ENCODE measurements at places on chromosomes 11 and 22.

- no peak for DNase-seq
These were observed 685.0 kb downstream of the ETS1 start for GRCh38 chr11:127902382-127902781.

DNA sequence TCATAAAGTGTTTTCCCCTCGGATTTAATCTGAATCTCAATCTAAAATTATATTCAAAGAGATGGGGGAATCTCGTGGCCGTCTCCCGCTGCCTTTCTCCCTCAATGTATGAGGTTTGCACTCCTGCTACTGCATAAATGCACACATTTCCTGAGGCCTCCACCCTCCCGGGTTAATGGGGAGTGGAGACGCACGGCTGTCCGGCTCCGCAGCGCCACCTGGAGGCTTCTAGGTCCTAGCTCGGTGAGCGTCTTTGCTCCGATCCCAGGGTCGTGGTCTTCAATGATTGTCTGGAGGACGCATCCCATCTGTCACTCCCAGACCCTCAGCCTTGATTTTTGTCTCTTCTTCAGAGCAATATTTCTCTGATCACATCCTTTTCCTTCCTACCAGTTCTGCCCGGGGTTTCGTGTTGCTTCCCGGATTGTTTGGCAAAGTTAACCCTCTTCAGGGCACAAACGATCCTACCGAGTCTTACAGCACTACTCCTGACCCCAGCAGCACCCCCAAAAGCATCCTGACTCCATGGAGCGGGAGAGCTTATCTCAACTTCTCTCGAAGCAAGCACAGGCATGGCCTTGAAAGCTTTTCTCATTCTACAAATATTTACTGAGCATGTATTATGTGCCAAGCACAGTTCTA, at the start of gene LMO1:
TSS of gene LMO1 (minus strand) at position 110 of the 642 bp plus-strand sequence. CDS start 516 bp downstream, outside the sequence.
- peak; percentile 38 for DNase-seq

GRCh38 chr11:69516526-69516925, 35.1 kb downstream of the LINC01488 start:
- no peak for DNase-seq

DNA sequence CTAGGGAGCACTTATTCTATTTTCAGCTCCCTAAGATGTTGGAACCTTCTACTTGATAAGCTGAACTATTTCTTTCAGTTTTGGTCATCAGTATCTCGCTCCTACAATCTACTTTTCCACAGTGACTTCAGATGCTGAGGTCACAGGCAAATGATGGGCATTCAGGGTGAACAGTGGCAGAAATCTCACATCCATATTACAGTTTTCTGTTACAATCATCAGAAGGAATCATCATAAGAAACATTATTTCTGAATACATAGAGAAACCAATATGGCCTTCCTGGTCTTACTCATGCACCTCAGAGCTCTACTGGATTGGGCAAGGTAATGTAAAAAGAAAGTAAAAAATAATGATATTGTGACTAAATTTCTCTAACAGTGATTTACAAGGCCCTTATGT, 39.4 kb upstream of the DDI1 start:
- no peak for DNase-seq

DNA sequence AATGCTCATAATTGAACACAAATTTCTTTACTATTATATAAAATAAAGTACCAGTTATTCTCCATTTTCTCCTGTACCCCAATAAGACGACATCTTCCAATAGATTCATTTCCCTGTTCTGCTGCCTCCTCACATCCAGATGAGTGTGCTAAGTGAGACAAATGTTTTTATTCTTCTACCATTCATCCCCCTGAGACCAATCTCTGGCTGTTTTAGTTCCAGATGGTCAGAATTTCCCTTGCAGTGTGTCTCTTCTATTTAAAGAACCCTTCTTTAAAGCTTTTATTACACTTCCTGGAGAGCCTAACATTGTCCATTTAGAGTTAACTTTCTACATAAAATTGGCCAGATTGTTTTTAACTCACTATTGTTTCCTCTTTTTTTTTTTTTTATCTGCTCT, 41.2 kb upstream of the GLYATL1 start:
- no peak for DNase-seq

DNA sequence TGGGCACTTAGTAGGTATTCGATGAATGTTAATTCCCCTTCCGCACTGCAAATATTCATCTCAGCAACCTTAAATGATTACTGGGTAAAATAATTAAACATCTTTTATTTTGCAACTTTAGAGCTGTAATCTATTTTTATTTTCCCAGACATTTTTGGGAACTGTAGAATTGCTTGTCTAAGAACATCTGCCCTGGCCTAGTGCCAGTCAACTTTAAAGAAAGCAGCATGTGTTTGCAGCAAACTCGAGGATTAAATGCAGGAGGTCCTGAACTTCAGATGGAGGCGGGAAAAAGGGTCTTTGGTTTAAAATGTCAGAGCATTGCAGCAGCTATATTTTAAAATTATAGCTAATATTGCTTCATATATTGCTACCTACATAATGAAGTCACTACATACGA, 190.0 kb downstream of the PGR start:
- no peak for DNase-seq

DNA sequence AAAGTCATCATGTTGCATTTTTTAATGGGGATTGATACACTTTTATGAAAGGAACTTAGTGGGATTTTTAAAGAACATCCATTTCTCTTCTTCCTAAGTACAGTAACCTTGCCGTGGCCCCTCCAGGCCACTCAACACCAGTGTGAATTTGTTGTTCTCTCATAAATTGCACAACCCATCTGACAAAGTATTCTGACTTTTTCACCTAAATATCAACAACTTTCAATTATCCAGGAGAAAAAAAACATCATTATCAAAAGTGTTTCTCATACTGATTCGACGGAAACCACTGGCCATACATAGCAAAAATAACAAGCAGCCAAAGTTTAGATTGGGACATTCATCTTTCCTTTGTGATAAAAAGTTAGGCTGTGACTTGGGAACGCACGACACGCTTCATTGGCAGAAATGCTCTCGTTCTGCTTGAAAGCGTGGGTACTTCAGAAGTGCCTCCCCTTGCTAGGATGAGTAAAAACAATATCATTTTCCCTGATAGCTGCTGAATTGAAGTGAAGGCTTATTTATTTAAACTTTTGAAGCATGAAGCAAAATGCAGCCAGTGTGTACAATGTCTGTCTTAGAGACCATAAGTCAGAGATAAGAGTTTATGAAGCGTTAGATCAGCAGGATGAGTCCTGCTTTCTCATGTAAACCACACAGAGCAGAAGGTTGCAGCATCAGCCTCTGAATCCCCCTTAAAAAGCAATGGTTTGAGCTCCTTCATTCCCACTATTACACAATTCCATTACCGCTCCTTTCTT, 20.6 kb upstream of the EIF3M start:
- DNase-seq: no peak

GRCh38 chr22:18000441-18001039, 23.8 kb downstream of the MICAL3 start:
- no peak for DNase-seq

DNA sequence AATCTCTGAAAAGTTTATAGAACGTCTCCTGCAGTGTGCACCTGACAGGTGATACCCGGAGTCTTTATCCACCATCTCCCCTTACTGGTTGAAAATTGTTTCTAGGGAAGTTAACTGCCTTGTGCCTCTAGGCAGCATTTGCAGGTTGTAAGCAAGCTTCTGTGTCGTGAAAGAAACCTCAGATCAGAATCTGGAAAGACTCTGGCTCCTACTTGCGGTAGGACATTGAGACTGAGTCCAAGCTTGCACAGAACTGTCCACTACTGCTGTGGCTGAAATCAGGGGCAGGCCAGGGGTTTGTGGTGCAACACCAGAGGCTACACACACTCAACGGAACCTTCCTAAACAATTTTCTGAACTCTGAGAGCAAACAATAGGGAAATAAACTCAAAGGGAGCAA, 34.8 kb upstream of the MYOD1 start:
- no peak for DNase-seq

DNA sequence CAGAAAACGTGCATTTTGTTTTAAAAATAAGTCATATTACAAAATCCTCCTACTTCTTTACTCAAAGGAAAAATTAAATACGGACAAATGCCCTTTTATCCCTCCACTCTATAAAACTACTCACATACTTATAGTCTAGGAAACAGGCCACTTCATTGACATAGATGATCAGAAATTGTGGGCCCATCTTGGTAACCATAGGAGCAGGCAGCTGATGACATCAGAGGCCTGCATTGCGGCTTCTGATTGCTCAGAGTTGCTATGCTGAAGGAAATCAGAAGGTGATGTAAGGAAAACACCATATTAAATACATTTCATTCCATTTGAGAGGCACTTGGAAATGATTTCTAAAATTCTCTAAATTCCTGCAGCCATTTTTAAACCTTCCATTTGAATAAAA, 27.0 kb downstream of the FAM76B start:
- no peak for DNase-seq

- DNase-seq: no peak
These were observed 9.0 kb upstream of the COMT start for GRCh38 chr22:19932367-19933206.

DNA sequence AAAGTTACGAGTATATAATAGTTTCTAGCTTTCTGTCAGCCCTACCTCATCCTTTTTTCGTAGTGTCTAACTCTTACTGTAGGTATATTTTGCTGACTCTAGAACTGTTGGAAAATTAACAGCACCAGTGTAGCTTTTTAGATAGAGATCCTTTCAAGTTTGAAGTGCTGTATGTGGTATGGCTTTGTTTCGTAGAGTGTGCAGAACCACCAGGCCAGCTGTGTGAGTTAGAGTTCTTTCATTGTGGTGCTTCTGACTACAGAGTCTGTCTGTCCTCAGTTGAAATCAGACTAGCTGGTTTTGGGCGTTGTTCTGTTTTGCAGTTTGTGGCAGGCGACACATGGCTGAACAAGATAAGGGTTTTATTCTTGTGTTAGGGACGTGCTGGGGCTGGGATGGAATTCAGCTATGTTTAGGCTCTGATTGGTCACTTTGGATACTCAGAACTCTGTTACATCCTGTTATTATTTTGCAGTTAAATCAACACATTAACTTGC, 3.2 kb downstream of the ARHGEF12 start:
- peak; percentile 30 for DNase-seq

- no peak for DNase-seq
These were observed 15.6 kb upstream of the SYT13 start for GRCh38 chr11:45301537-45302246.

DNA sequence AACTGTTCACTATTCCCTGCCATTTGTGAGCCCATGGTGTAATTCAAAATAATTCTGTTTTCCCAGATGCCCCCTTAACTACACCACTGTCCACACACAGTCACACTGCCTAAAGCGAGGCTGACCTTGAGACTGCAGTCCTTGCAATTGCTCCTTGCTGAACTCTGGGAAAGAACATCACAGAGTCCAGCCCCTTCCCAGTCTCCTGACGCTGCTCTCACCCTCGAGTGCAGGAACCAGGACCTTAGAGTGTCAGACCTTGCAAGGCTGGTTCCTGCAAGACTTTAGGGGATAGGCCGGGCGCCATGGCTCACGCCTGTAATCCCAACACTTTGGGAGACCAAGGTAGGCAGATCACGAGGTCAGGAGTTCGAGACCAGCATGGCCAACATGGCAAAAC, 33.6 kb downstream of the AHNAK start:
- DNase-seq: no peak

- DNase-seq: peak; percentile 37
These were observed 58.0 kb downstream of the RCN1 start for GRCh38 chr11:32148895-32149294.

GRCh38 chr11:14362611-14363010, 3.6 kb upstream of the RRAS2 start:
- DNase-seq: no peak

- no peak for DNase-seq
These were observed 90.4 kb downstream of the SERGEF start for GRCh38 chr11:17922416-17922788.

GRCh38 chr11:117820516-117820915, 4.0 kb downstream of the FXYD2 start:
- DNase-seq: no peak

Data from HCEC 1CT (cell line).